ENCODE measurements at places on chromosomes 5 and 9.

DNA sequence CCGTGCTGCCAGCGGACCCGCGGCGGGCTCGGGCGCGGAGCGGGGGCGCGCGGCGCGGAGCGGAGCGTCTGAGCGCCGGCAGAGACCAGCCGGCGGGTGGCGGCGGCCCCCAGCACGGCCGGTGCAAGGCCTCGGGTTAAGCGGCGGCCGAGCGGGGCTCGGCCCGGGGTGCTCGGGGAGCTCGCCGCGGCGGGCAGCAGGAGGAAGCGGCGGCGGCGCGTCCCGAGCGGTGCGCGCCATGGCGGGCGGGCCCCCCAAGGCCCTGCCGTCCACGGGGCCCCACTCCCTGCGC lies 150 bp downstream of the SNX30 start:
- H3K4me1 ChIP-seq, result peaks cover 70% of the 10 kb centered on the region
- DNase-seq, result no peak
- H3K27ac ChIP-seq, result no peak overlapping the region

DNA sequence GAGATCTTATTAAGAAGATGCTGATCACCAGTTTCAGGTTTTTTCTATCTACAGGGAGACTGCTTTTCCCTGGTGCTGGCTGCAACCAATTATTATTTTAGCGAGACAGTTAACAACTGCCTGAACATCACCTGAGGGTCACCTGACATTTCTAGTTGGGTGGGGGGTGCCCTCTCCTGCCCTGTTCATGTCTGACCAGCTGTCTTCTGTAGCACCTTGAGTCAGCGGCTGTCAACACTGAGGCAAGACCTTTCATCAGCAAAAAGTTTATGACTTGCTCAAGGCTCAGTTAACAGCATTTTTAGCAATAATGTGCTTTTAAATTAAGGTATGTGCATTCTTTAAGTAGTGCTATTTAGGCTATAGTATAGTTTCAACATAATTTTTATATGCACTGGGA lies 58.0 kb downstream of the ADCY2 start:
- DNase-seq, result no peak
- no peak overlapping the region for H3K27ac ChIP-seq
- no peaks in the 10 kb centered on the region for H3K27me3 ChIP-seq
- no peak overlapping the region for H3K4me3 ChIP-seq

GRCh38 chr9:124881138-124881743 lies 19.3 kb downstream of the ARPC5L start:
- H3K36me3 ChIP-seq, result peaks cover 56% of the 10 kb centered on the region

- H3K4me1 ChIP-seq, result no peaks in the 10 kb centered on the region
- no peak overlapping the region for H3K4me3 ChIP-seq
- H3K36me3 ChIP-seq, result no peaks in the 10 kb centered on the region
- no peaks in the 10 kb centered on the region for H3K27me3 ChIP-seq
Measured at GRCh38 chr5:7078901-7079300, 317.0 kb upstream of the ADCY2 start.

- no peak for DNase-seq
- no peaks in the 10 kb centered on the region for H3K36me3 ChIP-seq
- no peak overlapping the region for H3K27ac ChIP-seq
- no peaks in the 10 kb centered on the region for H3K4me1 ChIP-seq
- no peaks in the 10 kb centered on the region for H3K27me3 ChIP-seq
Measured at GRCh38 chr9:118529210-118529609, 825.0 kb downstream of the TLR4 start.

DNA sequence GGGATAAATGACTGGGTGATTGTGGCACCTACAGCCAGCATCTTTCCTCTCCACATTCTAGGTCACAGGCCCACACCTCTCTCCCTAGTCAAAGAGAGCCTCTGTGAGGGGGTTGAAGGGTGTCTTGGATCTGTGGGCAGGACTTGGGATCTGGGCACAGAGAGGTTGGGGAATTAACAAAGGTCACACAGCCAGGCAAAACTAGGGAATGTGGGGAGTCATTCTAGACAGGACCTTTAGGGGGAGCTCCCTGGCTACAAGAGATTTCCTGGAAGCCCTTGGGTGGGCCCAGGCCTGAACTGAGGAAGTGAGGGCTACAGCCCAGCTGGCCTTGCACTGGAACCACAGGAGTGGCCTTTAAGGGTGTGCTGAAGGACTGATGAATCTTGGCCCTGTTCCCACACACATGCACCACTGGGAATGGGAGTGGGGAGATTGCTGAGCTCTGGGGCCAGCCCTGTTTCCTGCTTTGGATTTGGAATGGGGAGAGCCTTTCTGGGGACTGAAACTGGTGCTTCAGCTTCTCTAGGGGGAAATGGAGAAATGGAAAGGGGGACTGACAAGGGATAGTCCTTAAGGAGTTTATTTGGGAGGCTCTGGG lies 12.4 kb upstream of the CXXC5 start:
- H3K27me3 ChIP-seq, result no peaks in the 10 kb centered on the region
- peaks cover 50% of the 10 kb centered on the region for H3K4me1 ChIP-seq
- H3K4me3 ChIP-seq, result peak overlapping the region; percentile 21
- DNase-seq, result peak; percentile 45
- H3K27ac ChIP-seq, result peak overlapping the region; percentile 91

- no peak for DNase-seq
- H3K27ac ChIP-seq, result no peak overlapping the region
- no peak overlapping the region for H3K4me3 ChIP-seq
- H3K36me3 ChIP-seq, result peaks cover 70% of the 10 kb centered on the region
- H3K27me3 ChIP-seq, result no peaks in the 10 kb centered on the region
Measured at GRCh38 chr9:2107906-2108451, 92.8 kb downstream of the SMARCA2 start.

GRCh38 chr5:108193021-108193795 lies 188.7 kb downstream of the FBXL17 start:
- no peaks in the 10 kb centered on the region for H3K36me3 ChIP-seq
- H3K4me1 ChIP-seq, result no peaks in the 10 kb centered on the region
- no peak overlapping the region for H3K4me3 ChIP-seq
- no peak overlapping the region for H3K27ac ChIP-seq
- DNase-seq, result no peak

GRCh38 chr9:70569070-70569772 lies 154.8 kb upstream of the KLF9 start:
- DNase-seq, result no peak
- H3K4me3 ChIP-seq, result no peak overlapping the region
- H3K27me3 ChIP-seq, result peaks cover 3% of the 10 kb centered on the region
- H3K27ac ChIP-seq, result no peak overlapping the region

GRCh38 chr5:167511-167910 lies 23.8 kb upstream of the LRRC14B start:
- H3K27ac ChIP-seq, result no peak overlapping the region
- no peak overlapping the region for H3K4me3 ChIP-seq
- no peaks in the 10 kb centered on the region for H3K27me3 ChIP-seq
- no peaks in the 10 kb centered on the region for H3K4me1 ChIP-seq

- no peak overlapping the region for H3K27ac ChIP-seq
- H3K36me3 ChIP-seq, result no peaks in the 10 kb centered on the region
- H3K4me3 ChIP-seq, result no peak overlapping the region
- H3K27me3 ChIP-seq, result peaks cover 16% of the 10 kb centered on the region
Measured at GRCh38 chr5:149005077-149005892, 57.6 kb downstream of the SH3TC2 start.

DNA sequence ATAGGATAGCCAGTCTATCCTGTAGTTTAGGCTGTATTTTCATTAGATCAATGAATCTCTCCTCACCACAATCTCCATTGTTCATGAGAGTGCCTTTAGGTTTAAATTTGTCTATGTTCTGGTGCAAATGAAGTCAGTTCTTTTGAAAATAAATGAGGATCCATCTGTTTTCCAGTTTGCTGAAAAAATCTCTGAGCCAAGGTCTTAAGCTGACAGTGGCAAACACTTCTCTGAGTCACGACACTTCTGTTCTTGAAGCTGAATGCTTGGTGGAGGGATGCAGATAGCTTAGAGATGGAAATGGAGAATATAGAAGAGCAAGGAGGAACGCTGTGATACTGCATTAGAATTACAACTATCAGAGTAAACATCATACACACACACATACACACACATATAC lies 34.9 kb downstream of the DMRTA1 start:
- H3K27ac ChIP-seq, result no peak overlapping the region
- no peak for DNase-seq
- H3K27me3 ChIP-seq, result no peaks in the 10 kb centered on the region

DNA sequence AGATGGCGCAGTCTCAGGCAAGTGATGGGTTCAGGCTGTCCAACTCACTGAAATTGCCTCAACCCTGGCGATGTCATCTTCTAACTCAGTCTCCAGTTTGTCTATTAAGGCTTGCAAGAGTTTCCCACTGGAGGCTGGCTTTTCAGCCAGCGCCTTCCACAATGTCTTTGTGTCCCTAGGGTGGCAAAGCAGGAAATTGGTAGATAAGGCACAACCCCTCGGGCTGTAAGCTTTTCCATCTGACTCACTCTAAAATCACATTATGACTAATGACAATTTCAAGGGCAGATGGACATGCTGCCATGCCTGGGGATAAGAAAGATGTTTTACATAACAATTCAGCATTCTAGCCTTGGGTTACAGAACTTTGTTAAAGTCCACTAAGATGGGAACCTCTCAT lies 61.9 kb downstream of the MROH2B start:
- DNase-seq, result no peak
- no peaks in the 10 kb centered on the region for H3K36me3 ChIP-seq
- H3K4me3 ChIP-seq, result no peak overlapping the region
- H3K27me3 ChIP-seq, result no peaks in the 10 kb centered on the region
- no peak overlapping the region for H3K27ac ChIP-seq

DNA sequence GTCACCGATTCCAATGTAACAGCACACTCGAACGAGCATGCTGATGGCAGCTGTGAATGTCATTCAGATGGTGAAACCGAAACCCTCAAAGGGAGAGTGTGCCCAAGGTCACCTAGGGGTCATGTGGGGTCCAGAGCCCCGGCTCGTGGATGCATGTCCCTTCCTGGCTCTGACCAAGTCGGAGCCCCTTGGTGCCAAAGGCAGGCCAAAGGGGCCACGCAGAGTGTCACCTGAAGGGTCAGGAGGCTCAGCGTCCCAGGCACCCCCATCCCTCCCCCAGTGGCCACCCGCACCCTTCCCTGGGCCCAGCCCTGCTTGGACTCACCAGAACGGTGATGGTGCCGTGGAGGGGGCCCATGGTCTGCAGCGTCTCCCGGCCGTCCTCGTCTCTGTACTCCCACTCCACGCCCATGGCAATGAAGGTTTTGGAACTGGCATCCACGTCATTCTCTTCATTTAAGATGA lies 69.5 kb downstream of the ZNF354C start:
- no peaks in the 10 kb centered on the region for H3K36me3 ChIP-seq
- DNase-seq, result no peak
- no peaks in the 10 kb centered on the region for H3K27me3 ChIP-seq
- no peak overlapping the region for H3K27ac ChIP-seq
- H3K4me3 ChIP-seq, result no peak overlapping the region

DNA sequence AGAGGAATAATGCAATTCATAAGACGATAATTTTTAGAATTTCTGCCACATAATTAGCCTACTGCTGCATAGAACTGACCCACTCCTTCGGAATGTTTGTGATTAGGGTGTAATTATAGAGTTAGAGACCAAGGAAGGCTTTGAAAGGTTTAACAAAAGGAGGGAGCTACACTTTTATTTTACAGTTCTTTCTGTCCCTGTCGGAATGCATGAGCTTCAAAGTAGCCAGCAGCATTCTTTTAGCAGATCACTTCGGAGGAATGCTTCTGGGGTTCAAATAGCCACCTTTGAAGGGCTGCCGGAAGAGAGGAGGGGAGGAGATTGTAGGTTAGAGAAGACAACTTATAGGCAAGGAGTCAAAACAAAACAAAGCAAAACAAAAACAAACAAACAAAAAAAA lies 168.1 kb downstream of the GRIA1 start:
- H3K4me1 ChIP-seq, result no peaks in the 10 kb centered on the region
- no peak for DNase-seq
- H3K4me3 ChIP-seq, result no peak overlapping the region

GRCh38 chr9:68981789-68982188 lies 32.1 kb downstream of the PRKACG start:
- peaks cover 31% of the 10 kb centered on the region for H3K4me1 ChIP-seq
- no peak overlapping the region for H3K27ac ChIP-seq

- H3K4me3 ChIP-seq, result no peak overlapping the region
- no peak for DNase-seq
- H3K36me3 ChIP-seq, result peaks cover 8% of the 10 kb centered on the region
- no peaks in the 10 kb centered on the region for H3K27me3 ChIP-seq
- no peak overlapping the region for H3K27ac ChIP-seq
Measured at GRCh38 chr5:81577091-81577490, 173.8 kb downstream of the SSBP2 start.

GRCh38 chr9:92432350-92432749 lies 8.1 kb upstream of the OMD start:
- H3K27ac ChIP-seq, result no peak overlapping the region
- no peaks in the 10 kb centered on the region for H3K36me3 ChIP-seq
- no peaks in the 10 kb centered on the region for H3K27me3 ChIP-seq
- no peak for DNase-seq
- H3K4me1 ChIP-seq, result no peaks in the 10 kb centered on the region

DNA sequence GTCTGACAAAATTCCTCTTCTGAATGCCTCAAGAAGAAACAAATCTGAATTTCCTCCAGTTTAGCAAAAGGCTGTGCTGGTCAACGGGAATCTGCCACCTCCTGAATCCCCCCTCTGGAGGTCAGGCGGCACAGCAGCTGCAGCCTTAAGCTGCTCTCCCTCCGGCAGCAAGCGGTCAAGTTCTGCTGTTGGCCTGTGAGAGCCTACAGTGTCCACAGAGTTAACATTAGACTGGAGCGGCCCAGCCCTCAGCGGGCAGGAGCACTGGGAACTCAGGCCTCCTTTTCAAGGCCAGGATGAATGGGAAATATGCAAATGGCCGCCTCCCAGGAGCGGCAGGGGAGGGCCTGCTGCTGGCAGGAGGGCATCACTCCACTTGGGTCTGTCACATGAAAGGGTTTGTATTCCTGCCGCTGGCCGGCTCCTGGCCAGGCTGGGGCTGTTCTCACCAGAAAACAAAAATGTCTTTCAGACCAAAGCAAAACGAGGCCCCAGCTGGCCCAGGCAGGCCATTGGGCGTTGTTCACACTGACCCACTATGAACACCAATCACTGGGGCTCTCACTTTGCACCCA lies 8.2 kb downstream of the ACSL6 start:
- H3K27me3 ChIP-seq, result peaks cover 40% of the 10 kb centered on the region
- H3K36me3 ChIP-seq, result no peaks in the 10 kb centered on the region
- H3K4me3 ChIP-seq, result no peak overlapping the region

Data from activated naive CD4-positive, alpha-beta T cell treated with anti-CD3 and anti-CD28 coated beads, Interleukin-2, amount 10 ng/mL, durations not matched to agents 7 days and 5 days (primary cell).